ENCODE measurements at places on chromosomes 2 and 18. TPM values are rescaled to one million over a fixed set of nuclear protein-coding genes. Genes with fewer than 3 reads are reported as not detected.

GRCh38 chr2:68861330-68861729 is 9.9 kb downstream of the BMP10 start:
- no peak for DNase-seq

DNA sequence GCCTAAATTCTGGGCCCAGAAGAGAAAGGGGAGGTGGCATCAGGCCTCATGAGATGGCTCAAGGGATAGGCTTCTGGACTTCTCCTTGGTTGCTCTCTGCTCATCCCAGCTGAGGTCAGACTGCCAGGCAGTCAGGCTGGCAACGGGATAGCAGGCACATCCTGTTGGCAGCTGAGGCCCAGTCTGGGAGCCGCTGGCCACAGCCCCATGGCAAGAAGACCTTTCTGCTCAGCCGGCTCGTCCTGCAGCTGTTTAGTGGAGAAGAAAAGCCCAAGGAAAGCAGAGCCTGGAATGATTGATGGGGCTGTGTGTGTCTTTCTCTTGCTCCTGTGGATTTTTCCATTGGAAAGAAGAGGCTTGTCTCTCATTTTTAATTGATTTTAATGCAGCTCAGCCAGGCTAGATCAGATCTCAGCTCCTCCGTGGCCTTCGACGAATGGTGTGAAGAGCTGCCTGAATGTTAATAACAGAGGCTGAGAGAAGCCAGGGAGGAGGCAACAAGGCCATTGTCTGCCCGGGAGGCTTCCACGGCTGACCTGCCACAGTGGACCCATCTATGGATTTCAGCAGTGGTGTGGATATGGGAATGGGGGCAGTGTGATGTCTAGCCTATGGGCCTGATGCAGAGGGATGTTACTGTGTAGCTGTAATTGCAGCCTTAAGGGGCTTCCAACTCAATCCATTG is 99.5 kb downstream of the HS1BP3 start:
- no peak for DNase-seq

- DNase-seq, result no peak
These were observed 168.0 kb downstream of the SPP2 start for GRCh38 chr2:234218266-234219045.

- DNase-seq, result no peak
These were observed 815.5 kb downstream of the EPHA4 start for GRCh38 chr2:220756653-220757052.

GRCh38 chr18:62974928-62975675 is 259.8 kb downstream of the PHLPP1 start:
- DNase-seq, result no peak

DNA sequence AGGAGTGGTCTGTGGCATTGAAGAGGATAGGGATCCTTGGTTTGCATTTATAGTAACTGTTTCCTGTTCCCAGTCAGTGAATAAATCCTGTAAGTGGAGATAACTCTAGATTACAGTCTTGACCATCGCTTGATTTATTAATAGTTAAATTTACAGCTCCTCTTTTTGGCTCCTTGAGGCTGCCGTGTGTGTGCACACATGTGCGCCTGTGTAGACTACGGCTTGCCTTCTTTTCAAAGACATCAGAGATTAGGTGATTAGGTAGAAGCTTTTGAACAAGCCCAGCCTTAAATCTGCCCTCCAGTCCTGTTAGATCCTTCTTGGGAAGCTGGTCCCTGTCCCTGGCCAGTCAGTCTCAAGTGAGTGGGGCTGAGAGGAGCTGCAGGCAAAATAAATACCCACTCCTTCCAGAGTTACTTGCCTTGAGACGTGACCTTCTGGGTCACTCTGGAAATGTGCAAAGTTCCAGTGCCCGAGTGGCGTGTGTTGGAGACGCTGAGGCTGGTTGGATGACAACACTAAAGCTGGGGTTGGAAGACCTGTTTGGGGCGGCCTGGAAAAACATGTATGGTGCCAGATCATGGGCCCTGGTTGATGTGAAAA is 32.0 kb downstream of the TCF7L1 start:
- no peak for DNase-seq

DNA sequence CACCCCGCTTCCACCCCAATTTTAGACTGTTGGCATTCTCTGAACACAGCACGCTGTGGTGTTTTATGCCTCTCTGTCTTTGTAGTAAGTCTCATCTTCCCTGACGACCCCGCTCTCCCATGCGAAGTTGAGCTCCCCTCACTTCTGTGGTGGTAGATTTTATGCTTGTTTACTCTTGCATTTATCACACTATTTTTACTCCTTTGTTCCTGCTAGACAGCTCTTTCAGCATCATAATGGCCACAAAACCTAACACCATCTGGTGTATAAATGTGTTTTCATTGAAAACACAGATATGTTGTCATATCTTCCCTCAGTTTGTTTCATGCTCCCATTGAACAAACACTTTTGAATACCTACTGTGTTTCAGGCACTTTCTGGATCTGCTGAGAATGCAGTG is 57.1 kb downstream of the PKP4 start:
- no peak for DNase-seq

DNA sequence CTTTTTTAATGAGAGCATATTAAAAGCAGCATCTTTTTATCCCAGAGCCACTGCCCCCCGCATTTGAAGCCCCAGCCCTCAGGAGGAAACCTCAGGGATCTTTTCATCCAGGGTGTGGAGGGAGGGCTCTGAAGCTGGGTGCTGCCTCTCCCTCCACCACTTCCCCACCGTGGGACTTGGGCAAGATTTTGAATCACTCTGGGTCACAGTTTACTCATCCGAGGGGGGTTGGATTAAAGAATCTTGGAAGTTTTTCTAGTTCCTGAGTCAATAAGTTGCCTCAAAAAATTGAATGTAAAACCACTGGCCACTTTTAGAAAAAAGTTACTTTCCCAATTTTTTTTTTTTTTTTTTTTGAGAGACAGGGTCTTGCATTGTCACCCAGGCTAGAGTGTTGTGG is 62.0 kb upstream of the ANKRD44 start:
- no peak for DNase-seq

DNA sequence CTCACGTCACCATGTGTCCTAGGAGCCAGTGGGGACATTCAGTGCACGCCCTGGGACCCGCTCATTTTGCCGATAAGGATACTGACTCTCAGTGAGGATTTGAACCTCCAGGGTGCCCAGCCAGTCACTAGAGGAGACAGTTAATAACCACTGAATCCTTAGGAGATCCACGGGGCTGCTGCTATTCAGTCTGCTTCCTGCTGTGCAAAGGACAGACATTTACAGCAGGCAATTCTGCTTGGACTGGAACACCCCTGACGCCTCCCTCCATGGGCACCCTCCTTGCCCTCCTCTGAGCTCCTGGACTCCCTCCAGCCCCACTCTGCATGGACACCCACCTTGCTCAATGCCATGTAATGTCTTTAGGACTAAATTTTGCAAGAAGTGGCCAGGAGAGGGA is 265.5 kb downstream of the EIPR1 start:
- DNase-seq, result no peak

Gene EML6
- 23.0 TPM for total RNA-seq

Gene RAX
- total RNA-seq, result 2.0 TPM

Measured in cerebellum (tissue), 4 donors.